ENCODE measurements at places on chromosomes 16 and 17. TPM values are rescaled to one million over a fixed set of nuclear protein-coding genes. Genes with fewer than 3 reads are reported as not detected.

DNA sequence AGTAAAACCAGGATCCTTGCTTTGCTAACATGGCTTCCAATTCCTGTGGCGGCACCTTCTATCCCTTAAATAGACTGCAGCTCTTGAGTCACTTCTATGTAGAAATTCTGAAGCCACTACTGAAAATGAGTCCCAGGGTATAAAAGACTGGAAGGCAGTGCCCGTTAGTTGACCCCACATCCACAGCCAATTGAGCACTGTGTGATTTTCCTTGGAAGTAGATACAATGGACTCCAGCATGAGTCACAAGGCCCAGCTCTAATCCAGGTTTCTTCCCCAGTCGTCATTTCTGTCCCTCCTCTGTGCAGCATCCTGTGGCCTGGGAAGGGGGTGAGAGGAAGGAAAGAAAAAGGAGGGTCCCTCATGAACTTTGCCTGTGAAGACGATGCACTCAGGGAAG is 69.5 kb downstream of the HLF start:
- peaks cover 14% of the 10 kb centered on the region for H3K27me3 ChIP-seq
- H3K4me1 ChIP-seq: peaks cover 4% of the 10 kb centered on the region
- no peak overlapping the region for H3K4me3 ChIP-seq
- no peak for DNase-seq
- H3K36me3 ChIP-seq: no peaks in the 10 kb centered on the region

The TBC1D3C gene
- 0.91 TPM for total RNA-seq

GRCh38 chr16:89606006-89606405 is 7.4 kb upstream of the DPEP1 start:
- H3K27ac ChIP-seq: no peak overlapping the region
- H3K36me3 ChIP-seq: no peaks in the 10 kb centered on the region
- no peaks in the 10 kb centered on the region for H3K27me3 ChIP-seq
- peaks cover 8% of the 10 kb centered on the region for H3K4me1 ChIP-seq
- no peak overlapping the region for H3K4me3 ChIP-seq

The SALL1 gene
- not detected for total RNA-seq

The PRKCA gene
- total RNA-seq: 65.8 TPM
